ENCODE measurements at places on chromosomes 11 and 22. TPM values are rescaled to one million over a fixed set of nuclear protein-coding genes. Genes with fewer than 3 reads are reported as not detected.

- no peak overlapping the region for H3K27ac ChIP-seq
- no peak for DNase-seq
- H3K4me1 ChIP-seq: no peaks in the 10 kb centered on the region
- peaks cover 60% of the 10 kb centered on the region for H3K36me3 ChIP-seq
- H3K27me3 ChIP-seq: no peaks in the 10 kb centered on the region
- H3K4me3 ChIP-seq: no peak overlapping the region
Measured at GRCh38 chr22:44136786-44137185, 43.9 kb upstream of the PARVG start.

- peaks cover 13% of the 10 kb centered on the region for H3K4me1 ChIP-seq
- peak overlapping the region; percentile 68 for H3K4me3 ChIP-seq
- peak overlapping the region; percentile 64 for H3K27ac ChIP-seq
- no peaks in the 10 kb centered on the region for H3K36me3 ChIP-seq
- H3K27me3 ChIP-seq: peaks cover 22% of the 10 kb centered on the region
Measured at GRCh38 chr22:37517826-37518450, 1.3 kb downstream of the CARD10 start.

HMBS gene
- total RNA-seq: 16.7 TPM

- no peak for DNase-seq
- H3K4me1 ChIP-seq: peaks cover 13% of the 10 kb centered on the region
- H3K36me3 ChIP-seq: no peaks in the 10 kb centered on the region
- no peak overlapping the region for H3K27ac ChIP-seq
- no peak overlapping the region for H3K4me3 ChIP-seq
- no peaks in the 10 kb centered on the region for H3K27me3 ChIP-seq
Measured at GRCh38 chr11:74775762-74776161, 27.1 kb downstream of the RNF169 start.

DNA sequence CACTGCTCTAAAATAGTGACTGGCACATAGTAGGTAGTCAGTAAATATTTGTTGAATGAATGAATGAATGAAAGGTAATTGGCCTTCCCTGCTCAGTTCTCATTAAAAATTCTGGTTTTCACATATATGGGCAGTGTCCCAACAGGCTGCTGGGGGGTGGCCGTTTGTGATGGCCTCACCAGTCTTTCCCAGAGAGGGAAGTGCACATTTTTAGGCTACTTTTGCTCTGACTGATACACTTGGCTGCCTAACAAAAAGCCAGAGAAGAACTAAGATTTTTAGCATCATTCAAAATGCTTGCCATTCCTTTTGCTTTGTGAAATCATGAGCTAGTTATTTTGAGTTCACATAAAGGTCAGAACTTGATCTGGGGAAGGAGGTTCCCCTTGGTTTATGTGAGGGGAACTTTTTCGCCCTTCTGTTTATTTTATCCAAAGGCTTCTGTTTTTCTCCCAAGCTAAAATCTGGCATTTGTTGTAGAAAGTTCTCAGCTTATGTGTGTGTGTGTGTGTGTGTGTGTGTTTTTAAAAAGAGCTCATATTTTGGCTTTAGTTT, 83.1 kb downstream of the PTPRJ start:
- no peaks in the 10 kb centered on the region for H3K36me3 ChIP-seq
- H3K4me1 ChIP-seq: peaks cover 59% of the 10 kb centered on the region
- peak overlapping the region; percentile 71 for H3K27ac ChIP-seq
- no peaks in the 10 kb centered on the region for H3K27me3 ChIP-seq
- no peak overlapping the region for H3K4me3 ChIP-seq

- H3K36me3 ChIP-seq: no peaks in the 10 kb centered on the region
- H3K4me3 ChIP-seq: no peak overlapping the region
- H3K27me3 ChIP-seq: no peaks in the 10 kb centered on the region
- no peak for DNase-seq
- H3K27ac ChIP-seq: no peak overlapping the region
Measured at GRCh38 chr11:75949023-75949672, 134.1 kb downstream of the UVRAG start.

- H3K27me3 ChIP-seq: no peaks in the 10 kb centered on the region
- peak overlapping the region; percentile 88 for H3K27ac ChIP-seq
- no peaks in the 10 kb centered on the region for H3K36me3 ChIP-seq
- H3K4me1 ChIP-seq: peaks cover 14% of the 10 kb centered on the region
- H3K4me3 ChIP-seq: peak overlapping the region; percentile 72
Measured at GRCh38 chr11:63682066-63683021, 1.0 kb downstream of the RTN3 start.
